ENCODE measurements at places on chromosomes 1 and 21.

DNA sequence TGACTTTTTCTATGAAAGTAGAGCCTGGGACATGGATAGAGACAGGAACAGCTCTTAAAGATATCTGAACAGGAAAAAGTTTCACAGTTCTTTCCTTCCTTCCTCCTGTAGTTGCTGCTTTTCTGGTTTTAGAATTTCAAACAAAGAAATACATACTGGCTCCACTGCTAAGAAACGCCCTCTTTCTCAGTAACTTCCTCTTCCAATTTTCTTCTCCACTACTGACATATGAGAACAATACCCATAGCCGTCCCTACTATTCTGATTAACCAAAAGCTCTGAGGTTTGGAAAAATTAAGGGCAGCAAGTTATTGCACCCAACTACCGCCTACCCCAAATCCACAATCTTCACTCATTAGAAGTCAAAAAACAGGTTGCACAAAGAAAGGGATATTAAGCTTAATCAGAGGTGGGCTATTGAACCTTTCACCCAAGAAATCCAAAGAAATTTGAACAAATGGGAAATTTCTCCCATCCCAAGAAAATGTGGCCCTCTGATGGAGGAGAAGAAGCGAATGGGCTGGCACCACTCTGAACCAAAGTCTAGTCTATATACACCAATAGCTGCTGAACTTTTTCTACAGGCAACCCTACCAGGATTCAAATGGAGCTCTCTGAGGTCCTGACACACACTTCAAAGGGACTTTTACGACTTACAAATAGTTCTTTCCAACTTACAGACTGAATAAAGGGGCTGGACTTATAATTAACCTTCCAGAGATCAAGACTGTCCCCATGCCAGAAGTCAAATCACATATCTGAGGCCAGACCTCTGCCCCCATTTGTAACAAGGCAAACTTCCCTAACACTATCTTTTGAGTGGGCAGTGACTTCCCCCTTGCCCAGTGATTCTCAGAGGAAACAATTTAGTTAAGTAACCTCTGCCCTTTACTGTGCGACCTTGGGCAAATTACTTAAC is 1.7 kb downstream of the WASF2 start:
- no peak for DNase-seq

GRCh38 chr1:4709641-4710040 is 55.2 kb downstream of the AJAP1 start:
- DNase-seq = no peak

GRCh38 chr1:221470000-221470698 is 271.7 kb downstream of the DUSP10 start:
- no peak for DNase-seq

- no peak for DNase-seq
These were observed 67.3 kb upstream of the OLIG2 start for GRCh38 chr21:32958288-32959002.

DNA sequence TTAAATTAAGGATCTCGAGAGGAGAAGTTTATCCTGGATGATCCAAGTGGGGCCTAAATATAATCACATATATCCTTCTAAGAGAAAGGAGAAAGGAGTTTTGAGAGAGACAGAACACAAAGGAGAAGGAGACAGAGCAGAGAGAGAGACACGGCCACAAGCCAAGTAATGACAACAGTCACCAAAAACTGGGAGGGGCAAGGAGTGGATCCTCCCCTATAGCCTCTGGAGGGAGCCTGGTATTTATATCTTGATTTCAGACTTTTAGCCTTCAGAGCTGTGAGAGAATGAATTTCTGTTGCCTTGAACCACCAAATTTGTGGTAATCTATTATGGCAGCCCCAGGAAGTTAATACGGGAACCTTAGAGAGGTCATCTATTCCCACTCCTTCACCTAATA is 49.5 kb upstream of the CD1D start:
- no peak for DNase-seq

DNA sequence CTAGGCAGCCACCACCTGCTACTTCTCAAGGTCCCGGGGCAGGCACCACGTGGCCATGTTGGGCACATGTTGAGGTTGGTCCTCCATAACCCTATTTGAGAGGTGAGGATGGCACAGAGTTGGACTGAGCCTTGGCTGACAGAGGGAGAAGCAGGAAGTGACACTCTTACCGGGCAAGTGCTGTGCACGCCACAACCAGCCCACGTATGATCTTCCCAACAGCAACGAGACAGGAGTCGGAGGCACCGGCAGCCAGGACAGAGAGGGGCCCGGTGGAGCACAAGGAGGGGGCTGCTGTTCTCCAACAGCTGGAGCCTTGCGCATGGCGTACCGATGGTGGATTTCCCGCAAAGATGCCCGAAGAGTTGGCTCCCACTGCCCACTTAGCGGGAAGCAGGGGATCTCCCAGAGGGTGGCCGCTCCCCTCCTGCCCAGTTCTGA is 3.4 kb downstream of the CLEC20A start:
- no peak for DNase-seq

All from hypothalamus (tissue), 51 donors.